Stimulated activated CD8-positive, alpha-beta memory T cell treated with anti-CD3 and anti-CD28 coated beads, Interleukin-12 subunit alpha, Interleukin-12 subunit beta, amount 100 ng/mL, for 4 hours (primary cell): ENCODE measurements at places on chromosomes 5 and 9.

DNA sequence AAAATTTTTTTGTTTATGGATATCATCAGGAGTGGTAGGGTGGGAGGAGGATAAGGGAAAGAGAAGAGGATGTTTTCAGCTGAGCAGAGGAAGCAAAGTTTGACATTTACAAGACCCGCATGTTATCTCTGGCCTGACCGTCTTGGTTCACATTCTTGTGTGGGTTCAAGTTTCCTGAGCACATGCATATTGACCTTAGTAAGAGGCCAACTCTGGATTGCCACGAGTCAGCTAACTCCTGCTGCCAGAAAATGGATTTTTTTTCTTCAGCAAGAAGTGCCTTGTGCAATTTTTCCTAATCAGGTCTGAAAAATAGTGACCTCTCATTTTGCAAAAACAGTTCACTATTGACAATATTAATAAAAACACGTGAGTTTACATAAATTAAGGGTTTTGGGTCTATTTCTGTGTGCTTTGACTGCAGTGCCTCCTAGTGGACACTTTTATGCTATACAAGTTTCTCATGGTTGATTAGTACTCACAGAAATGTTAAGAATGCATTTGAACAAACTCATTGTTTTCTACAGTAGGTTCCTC is 27.1 kb upstream of the BASP1 start:
- DNase-seq = no peak

DNA sequence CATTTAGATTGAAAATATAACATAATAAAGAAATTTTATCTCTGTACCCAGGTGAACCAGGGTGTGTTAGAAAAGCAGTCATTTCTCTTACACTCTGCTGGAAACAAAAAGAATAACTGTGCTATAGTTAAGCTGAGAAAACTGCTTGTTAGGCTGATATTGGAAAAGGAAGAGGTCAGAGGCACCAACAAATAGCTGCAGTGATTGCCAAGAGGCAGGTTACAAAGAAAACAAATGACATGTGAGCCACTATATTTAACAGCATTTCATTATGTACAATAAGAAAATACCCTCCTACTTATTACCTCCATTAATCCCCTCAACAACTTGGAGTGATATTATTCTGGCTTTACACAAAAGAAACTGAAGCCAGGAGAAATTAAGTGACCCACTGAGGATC is 607.9 kb upstream of the TLE4 start:
- DNase-seq = no peak

- no peak for DNase-seq
Observed at GRCh38 chr9:5764130-5764868, 68.6 kb downstream of the ERMP1 start.

- DNase-seq = no peak
Observed at GRCh38 chr5:6856653-6857052, 143.4 kb downstream of the TENT4A start.

DNA sequence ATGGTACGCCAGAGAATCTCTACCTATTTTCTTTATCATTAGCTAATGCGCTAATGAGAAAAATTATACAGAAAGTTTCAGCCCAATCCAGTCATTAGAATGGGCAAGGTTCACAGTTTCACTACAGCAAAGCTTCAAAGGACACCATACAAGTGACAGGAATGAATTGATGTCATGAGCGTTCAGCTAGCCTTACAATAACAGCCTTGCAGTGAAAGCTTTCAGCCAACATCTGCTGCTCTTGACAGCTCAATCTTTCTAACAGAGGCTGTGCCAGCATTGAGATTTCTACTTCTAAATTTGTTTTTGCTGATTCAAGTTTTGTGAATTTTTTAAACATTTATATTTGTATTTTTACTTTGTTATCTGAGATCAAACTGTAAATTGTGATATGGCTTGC is 302.4 kb upstream of the FAM174A start:
- DNase-seq = no peak

GRCh38 chr5:61641748-61642565 is 309.9 kb downstream of the ZSWIM6 start:
- DNase-seq = no peak

DNA sequence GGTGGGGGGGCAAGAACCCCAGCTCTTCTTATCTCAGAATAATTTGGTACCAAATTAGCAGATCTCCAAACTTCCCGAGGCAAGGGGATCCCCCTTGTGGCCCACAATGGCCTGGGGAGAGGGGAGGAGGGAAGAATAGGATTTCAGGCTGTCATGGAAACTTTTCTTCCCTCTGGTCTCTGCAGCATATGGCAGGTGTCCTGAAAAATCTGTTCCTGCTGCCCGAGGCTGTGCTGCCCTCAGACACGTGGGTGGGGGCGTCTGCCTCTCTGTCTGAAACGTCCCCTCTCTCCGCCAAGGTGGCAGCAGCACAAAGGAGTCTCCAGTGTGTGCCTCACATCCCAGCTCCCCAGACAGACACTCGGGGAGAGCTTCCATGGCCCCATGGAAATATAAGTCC is 34.0 kb downstream of the CCNJL start:
- no peak for DNase-seq

GRCh38 chr5:135662683-135663082 is 83.9 kb upstream of the CXCL14 start:
- DNase-seq = no peak

DNA sequence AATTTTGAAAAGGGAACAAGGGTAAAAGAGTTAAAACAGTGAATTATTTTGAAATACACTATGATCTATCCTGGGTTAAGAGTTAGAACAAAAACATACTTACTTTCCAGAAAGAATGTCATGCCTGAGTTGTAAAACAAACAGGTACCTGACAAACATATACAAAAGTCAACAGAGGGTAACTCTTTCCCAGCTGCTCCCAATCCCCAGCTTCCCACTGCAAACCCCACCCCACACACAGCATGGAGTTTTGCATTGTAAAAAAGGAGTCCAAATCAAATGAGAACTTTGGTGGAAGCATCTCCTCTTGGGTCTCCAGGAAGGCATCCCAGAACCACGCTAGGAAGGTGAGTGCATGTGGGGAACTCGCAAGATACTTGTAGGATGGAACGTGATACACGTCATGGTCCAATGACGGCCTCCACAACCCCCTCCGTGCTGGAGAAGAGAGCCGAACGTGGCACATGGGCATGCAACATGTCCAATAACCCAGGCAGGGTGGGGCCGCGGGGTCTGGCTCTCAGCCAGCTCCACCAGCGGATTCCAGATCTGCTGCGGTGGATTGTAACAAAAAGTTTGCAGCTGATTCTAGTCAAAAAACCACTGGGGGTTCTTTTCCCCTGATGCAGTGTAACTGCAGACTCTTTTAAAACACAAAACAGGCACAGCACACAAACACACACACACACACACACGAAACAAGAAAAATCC is 55.8 kb downstream of the EPB41L4B start:
- DNase-seq = no peak

DNA sequence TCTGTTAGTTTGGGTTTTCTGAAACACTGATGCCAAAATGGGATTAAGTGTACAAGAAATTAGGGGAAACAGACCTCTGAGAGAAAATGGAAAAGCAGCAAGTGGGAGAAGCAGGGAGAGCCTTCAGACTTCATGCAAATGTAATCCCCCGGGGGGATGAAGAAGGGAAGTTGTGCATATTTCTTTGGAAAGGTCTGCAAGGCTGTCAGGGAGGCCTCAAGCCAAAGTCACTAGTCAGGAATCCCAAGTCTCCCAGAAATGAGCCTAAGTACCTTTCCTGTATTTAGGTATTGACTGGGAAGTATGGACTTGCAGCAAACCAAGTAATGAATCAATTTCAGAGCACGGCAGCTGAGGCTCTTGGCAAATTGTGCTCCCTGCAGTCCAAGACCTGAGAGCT is 2.2 kb downstream of the FTMT start:
- DNase-seq = no peak

- no peak for DNase-seq
Observed at GRCh38 chr5:169099801-169100734, 200.9 kb downstream of the SLIT3 start.

GRCh38 chr5:172768573-172769341 is 2.2 kb downstream of the DUSP1 start:
- no peak for DNase-seq

- no peak for DNase-seq
Observed at GRCh38 chr5:118270526-118270925, 717.8 kb downstream of the DTWD2 start.

DNA sequence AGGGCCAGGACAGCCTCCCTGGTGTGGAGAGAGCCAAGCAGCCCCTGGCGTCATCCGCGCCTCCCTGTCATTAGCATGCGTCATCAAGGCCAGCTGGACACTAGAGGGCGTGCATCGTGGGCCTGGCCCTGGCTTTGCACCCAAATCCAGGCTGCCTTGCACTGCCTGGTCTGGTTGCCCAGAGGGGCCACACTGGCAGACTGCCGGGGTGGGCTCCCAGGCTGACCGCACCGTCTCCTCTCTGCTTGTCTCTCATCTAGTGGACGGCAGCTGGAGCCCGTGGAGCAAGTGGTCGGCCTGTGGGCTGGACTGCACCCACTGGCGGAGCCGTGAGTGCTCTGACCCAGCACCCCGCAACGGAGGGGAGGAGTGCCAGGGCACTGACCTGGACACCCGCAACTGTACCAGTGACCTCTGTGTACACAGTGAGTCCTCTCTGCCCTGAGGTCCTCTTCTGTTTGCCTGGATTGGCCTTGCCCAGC is 29.0 kb downstream of the HK3 start:
- no peak for DNase-seq

DNA sequence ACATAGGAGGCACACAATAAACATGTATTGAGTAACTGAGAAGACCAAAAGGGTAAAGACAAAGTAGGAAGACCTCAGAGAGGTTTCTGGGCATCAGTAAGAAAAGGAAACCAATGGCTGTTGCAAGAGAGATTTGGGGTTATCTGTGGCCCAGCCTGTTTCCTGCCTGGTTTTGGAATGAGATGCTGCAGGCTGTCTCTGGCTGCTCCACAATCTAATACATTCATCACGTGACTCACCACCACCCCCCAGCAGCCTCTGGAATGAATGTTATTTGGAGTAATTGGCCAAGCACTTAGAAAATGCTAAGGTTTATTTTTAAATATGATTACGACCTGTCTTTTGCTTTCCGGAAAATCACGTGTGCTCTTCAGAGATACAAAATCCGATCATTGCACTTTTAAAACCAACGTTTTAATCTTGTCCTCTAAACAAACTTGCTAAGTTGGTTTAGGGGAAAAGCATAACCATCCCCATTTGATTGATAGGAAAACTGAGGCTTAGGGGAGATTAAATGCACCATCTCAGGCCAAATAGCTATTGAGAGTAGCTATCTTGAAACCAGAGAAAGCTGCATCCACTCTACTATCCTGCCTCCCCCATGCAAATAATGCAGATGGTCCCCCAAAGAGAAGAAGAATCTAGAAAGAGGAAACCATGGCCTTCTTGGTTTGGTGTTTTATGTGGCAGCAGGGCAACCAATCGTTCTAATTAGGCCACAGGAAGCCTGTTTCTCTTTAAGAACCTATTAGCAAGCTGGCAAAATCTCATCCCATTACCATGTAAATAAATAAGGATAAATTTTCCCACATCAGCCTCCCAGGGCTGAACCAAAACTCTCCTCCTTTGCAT is 151.8 kb upstream of the ADRA1B start:
- DNase-seq = no peak

- DNase-seq = no peak
Observed at GRCh38 chr9:129989740-129990139, 53.2 kb downstream of the FNBP1 start.

DNA sequence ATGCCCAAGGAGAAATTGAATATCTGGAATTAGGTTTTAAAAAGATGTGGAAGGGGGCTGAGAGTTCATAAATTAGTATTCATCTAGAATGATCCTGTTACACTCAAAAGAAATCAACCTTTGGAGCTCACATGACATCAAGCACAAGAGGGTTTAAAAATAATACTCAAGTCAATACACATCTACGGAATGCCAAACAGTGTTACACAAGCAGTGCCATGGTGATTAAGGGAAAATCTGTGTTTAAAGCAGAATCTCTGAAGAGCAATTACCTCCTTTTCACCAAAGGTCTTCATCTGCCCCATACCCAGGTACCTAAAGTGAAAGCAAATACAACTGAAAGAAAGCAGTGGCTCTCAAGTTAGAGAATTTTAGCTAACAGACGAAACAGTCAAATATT is 261.6 kb downstream of the NFIB start:
- DNase-seq = no peak

- no peak for DNase-seq
Observed at GRCh38 chr9:20302197-20302596, 320.1 kb downstream of the MLLT3 start.

- DNase-seq = no peak
Observed at GRCh38 chr5:110258460-110259216, 467.8 kb downstream of the TMEM232 start.

GRCh38 chr9:137083394-137084004 is 3.3 kb upstream of the MAN1B1 start:
- no peak for DNase-seq

DNA sequence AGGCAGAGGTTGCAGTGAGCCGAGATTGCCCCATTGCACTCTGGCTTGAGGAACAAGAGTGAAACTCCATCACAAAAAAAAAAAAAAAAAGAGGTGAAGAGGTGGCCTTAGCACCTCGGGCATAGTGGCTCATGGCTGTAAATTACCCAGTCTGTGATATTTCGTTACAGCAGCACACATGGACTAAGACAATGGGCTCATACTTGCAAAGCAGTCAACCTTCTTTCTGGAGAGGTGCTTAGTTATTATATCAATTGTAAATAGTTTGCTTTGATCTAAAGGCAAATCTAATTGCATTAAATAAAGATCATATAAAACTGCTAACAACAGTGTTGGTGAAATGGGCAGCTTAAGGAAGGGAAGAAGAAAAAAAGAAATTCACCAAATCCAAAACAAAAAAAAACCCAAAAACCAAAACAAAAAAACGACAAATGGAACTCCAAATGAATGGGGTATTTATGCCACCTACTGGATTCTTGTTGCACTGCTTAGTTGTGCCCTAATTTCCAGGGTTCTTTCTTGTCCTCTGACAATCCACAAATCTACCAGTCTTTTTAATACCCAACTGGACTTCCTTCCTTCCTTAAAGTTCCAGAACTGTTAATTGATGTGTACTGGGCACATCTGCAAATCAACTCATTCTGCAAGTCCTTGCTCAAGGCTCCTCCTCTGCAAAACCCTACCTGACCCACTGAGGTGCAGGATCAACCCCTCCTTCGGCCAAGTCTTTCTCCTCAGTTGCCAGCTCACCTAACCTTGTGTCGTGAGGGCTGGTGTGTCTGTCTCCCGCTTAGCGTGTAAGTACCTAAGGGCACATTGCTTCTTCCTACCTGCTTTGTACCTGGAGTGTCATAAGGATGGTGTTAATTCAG is 35.0 kb upstream of the DMRT1 start:
- DNase-seq = no peak

- DNase-seq = no peak
Observed at GRCh38 chr5:90598293-90598692, 39.7 kb downstream of the ADGRV1 start.

- DNase-seq = no peak
Observed at GRCh38 chr5:120604884-120605283, 140.8 kb downstream of the PRR16 start.
